Stimulated activated CD8-positive, alpha-beta memory T cell treated with anti-CD3 and anti-CD28 coated beads, Interleukin-12 subunit alpha, Interleukin-12 subunit beta, amount 100 ng/mL, for 1 hour (primary cell): ENCODE measurements at places on chromosomes 7 and 10.

GRCh38 chr7:48114115-48114514, 25.1 kb downstream of the UPP1 start:
- no peak for DNase-seq

DNA sequence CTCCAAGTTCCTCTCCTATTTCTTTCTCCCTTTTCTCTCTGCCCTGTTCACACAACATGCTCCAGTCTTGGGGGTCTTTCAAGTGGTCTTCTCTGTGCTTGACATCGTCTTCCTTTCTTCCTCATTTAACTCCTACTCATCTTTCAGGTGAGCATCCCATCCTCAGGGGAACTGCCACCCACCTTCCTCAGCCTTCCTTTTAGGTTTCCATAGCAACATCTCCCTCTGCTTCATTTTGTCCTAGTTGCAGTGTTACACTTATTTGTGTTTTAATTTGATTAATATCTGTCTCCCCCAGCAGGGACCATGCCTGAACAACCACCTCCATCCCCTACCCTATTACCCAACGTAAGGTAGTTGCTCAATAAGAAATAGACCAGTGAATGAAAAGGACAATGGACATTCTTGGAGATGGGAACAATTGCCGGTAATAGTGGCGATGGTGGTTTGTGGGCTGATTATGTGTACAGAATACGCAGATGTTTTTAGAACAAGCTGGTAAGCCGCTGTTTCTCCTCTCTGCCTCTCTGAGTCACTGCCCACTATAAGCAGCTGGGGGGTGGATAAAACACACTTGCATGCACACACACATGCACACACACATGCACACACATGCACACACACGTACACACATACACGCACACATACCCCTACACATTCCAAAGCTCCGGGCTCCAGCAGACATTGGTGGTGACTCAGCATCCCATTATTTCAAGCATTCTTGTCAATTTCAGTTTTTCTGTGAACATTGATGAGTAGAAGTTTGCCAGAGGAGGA, 251.6 kb downstream of the GATA3 start:
- DNase-seq = no peak

GRCh38 chr10:10996966-10997620, 20.6 kb upstream of the CELF2 start:
- no peak for DNase-seq

- no peak for DNase-seq
Observed at GRCh38 chr10:132514821-132515520, 22.6 kb upstream of the INPP5A start.

DNA sequence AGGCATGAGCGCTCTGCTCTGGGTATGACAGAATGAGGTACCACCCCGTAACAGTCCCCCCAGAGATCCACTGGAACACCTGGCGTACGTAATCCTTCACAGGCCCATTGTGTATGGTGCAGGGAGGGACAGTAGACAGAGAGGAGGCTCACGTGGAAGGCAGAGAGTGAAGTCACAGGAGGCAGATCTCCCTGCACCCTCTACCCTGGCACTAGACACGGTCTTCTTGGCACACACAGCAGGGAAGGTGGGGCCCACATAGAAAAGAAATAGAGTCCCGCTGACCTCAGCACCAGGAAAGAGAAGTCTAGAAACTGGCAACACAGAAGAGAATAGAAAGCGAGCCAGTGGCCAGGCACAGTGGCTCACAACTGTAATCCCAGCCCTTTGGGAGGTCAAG, 51.9 kb downstream of the SLC29A4 start:
- DNase-seq = no peak
